Epithelial cell of proximal tubule (primary cell): ENCODE measurements at places on chromosomes 1 and 21. TPM values are rescaled to one million over a fixed set of nuclear protein-coding genes. Genes with fewer than 3 reads are reported as not detected.
A peak's percentile ranks its signal among the peaks of the same experiment; 100 is the strongest.

- DNase-seq, result no peak
These were observed at the start of gene FTCD for GRCh38 chr21:46155514-46156377. Gene FTCD (minus strand): TSS chr21:46155579. CDS start chr21:46155523, 56 bp downstream.

GRCh38 chr1:162276493-162276892 lies 100.2 kb downstream of the SPATA46 start:
- DNase-seq, result no peak

The LYPD8 gene
- total RNA-seq, result not detected in 2 replicates

DNA sequence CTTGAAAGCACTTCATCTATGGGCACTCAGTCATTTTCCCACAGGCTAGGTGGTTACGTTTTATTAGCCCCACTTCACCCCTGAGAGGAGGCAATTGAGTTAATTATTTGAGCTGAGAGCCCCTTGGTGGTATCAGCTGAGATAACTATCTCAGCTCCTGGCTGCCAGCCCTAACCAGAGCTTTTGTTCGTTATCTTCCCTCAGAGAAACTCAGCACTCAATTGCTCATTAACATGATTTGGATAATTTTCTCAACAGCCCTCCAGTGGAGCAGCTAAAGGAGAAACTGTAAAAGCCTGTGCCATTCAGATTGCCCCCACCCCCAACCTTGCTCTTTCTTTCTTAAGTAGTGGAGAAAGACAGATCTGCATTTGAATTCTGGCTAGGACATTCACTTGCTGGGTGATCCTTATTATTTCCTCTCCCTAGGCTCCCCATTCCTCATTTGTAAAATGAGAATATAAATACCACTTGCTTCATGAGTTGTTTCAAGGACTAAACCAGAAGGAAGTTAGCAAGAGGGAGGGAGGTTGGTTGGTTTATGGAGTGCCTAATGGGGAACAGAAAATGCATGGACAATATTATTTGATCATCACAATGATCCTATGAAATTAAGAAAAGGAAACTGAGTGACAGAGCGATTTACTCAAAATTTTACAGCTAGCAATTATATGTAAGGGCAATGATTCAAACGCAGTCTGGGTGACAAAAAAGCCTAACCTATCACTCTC lies 218.7 kb upstream of the FGGY start:
- no peak for DNase-seq

The GPR25 gene
- 0.65 TPM in 1 of 2 replicates, not detected in the other for total RNA-seq

DNA sequence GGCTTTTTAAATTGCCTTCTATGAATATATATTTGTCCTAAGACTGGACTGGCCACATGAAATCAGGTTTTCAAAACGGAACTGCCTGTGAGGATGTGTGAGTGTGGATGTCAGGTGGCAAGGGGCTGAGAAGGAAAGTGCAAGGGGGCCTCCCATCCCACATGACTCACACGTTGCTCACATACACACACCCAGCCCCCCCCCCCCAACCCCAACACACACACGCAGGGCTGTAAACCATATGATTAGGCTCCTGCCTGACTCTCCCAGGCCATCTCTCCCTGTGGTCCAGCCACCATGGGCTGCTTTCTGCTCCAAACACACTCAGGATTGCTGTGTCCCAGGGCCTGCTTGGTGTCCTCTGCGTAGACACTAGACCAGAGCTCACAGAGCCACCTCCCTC lies 22.4 kb downstream of the DEGS1 start:
- no peak for DNase-seq

DNA sequence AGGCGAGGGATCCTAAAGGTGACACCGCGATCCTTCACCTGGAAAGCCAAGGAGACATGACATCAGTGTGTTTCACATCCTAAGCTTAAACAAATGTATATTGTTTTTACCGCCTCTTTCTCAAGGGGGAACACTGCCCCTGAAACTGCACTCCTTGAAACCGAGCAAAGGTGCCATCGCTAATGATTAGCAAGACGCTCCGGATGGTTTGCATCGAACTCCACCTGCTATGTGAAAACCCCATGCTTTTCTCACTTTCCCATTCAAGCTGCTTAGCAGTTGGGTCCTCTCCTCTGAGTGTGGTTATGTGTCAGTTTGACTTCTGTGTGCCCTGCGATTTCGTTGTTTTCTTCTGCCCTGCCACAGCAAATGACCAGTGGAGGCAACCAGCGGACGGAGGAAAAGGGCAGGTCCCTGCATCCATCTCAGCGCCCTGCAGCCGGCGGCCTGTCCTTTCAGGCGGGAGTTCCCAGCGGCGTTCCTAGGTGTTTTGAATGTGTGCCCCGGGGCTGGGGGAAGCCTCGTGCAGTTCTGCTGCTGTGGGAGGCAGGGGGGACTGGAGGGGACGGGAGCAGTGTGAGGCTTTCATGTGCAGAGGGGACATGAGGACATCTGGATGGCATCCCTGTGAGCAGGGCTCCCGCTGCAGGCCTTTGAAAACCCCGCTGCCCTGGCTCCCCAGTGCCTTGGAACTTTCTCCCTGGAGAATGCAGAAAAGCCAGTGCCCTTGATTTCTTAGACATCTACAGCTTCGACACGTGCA lies 16.1 kb downstream of the ZBTB18 start:
- no peak for DNase-seq

DNA sequence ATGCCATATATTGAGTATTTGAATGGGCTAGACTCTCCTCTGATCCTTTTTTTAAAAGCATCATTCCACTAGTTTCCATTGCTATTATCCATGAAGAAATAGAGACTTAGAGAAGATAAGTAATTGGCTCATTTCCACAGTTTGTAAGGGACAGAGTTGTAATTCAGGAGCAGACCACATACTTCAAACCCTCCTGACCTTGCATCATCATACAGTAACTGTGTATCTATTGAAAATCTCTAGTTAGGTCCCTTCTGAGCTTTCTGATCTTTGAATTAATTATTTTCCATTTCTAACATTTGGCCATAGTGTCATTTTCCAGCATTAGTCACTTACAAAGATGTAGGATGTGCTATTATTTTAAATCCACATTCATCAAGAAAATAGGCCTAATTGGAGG lies 386.5 kb upstream of the ST6GALNAC5 start:
- no peak for DNase-seq

The SLC41A1 gene
- 10.9 and 14.0 TPM in 2 replicates for total RNA-seq

GRCh38 chr1:241213139-241213538 lies 143.9 kb downstream of the RGS7 start:
- DNase-seq, result no peak

DNA sequence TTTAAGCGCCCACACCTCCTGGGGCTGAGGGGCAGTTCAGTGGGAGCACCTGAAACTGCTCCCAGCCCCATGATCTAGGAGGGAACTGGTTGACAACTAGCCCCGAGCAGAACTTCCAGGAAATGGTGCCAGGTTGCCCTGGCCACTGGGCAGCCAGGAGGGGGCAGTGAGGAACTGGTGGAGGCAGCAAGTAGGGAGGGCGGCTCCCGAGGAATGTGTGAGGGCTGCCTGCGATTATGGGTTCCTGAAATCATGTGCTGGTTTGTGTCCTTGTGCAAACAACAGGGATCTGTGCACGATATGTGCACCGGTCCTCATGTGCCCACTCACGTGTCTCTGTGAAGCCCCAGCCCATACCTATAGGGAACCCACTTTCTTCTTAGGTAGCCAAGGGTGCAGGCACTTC lies 9.9 kb downstream of the GPR3 start:
- DNase-seq, result no peak

DNA sequence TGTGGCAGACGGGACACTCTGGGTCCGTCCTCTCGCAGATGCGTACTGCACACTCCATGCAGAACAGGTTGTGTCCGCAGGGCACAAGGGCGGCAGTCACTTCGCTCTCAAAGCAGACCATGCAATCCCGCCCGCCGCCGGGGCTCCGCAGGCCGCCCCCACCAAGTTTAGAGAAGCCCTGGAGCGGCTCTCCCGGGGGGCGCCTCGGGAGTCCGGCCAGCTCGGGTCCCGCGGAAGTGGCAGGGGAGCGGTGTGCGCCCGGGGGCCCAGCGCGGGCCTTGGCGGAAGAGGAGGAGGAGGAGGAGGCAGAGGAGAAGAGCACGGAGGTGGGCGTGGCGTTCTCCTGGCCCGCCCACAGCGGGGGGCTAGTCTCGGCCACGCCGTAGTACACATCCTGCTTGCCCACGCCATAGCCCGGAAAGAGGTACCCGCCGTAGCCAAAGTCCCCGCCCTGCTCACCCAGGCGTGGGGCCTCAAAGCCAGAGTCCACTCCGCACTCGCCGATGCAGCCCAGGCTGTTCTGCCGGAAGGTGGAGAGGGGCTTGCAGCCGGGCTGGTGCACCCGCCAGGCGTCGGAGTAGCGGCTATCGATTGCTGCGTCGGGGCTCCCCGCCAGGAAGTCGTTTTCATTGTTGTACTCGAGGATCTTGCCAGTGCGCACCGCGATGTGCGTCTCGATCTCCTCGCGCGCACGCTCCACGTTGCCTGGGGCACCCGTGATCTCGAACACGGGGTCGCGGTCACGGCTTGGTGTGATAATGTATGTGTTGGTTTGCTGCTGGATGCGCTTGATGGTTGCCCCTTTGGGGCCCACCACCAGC lies 5.4 kb downstream of the MEX3A start:
- no peak for DNase-seq

The FCRL4 gene
- total RNA-seq, result not detected in 2 replicates

DNA sequence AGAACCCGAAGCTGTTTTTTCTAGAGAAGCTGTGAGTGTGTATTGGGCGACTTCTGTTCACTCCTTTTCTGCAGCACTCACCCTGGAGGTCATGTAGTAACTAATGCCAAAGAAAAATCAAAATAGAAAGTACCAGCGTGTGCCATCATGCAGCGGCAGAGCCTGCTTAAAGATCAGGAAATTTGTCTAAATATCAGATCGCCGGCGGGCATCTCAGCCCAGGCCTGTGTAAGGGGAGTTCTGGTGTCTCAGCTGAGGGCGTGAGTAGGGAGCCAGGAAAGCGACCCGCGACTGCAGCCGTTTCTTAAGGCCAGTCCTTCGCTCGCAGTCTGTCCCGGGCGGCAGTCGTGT lies 768 bp downstream of the EDARADD start:
- no peak for DNase-seq

DNA sequence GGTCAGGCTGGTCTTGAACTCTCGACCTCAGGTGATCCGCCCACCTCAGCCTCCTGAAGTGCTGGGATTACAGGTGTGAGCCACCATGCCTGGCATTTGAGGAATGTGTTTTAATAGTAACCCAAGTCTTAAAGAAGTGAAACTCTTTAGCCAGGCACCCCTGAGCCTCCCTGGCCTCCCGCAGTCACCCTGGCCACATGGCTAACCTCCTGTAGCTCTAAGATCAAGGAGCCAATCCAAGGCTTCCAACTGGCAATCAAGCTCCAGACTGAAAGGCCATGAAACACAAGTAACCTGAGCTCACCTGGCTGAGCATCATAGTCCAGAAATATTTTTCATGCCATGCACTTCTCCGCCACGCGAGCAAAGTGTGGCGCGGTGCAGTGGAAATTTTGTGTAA lies 84.3 kb downstream of the LTN1 start:
- DNase-seq, result no peak

- peak; percentile 29 for DNase-seq
These were observed 72.6 kb upstream of the IPO9 start for GRCh38 chr1:201756406-201756805.

- no peak for DNase-seq
These were observed 96.8 kb upstream of the BMP8A start for GRCh38 chr1:39394598-39394997.

The CFAP107 gene
- not detected in 2 replicates for total RNA-seq

DNA sequence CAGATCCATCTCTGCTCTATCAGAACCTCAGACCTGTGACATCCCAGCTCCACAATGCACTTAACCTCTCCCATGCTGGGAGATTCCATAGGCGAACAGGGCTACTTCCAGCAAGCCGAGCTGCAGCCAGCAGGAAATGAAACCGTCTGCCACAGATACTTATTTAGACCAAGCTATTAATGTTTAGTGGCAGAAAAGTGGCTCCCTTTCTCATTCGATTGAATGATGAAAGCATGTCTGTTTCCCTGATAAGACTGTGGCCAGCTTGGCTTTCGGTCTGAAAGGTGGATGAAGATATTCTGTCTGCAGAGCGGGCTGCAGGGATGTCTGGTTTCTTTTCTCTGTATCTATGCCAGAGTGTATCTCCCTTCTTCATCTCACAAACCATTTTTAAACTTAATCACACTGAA lies 146.4 kb downstream of the GREM2 start:
- DNase-seq, result no peak

GRCh38 chr21:34126269-34126668 lies 52.9 kb downstream of the MRPS6 start:
- DNase-seq, result no peak

DNA sequence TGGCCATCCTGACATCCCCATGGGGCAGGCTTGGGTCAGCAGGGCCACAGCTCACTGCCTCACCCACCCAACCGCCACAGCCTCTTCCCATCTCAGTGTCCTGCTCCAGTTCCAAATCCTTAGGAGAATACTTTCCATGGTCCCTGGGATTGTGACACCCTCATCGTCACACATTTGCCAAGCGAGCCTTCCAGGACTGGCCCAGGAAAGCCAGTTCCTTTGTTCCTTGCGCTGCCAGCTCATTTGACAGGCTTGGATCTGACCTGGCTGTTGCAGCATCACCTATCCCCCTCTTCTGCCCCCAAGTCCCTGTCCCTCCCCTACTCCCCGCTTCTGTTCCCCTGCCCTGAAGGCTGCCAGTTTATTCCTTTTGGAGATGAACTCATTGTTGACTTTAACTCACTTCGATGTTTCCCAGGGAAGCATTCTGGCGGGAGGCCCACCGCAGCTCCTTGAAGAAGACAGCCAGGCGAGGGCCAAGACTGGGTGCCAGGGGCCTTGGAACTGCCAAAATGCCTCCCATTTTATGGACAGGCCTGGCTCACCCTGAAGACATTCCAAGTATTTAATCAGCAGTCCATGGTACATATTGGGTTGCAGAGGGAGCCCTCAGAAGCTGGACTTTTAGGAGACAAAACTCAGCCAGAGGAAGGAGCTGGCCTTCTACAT lies 10.2 kb upstream of the GNL2 start:
- no peak for DNase-seq

- DNase-seq, result no peak
These were observed 78.8 kb downstream of the PIK3CD start for GRCh38 chr1:9730096-9730901.

The GSTM1 gene
- total RNA-seq, result not detected in 2 replicates

DNA sequence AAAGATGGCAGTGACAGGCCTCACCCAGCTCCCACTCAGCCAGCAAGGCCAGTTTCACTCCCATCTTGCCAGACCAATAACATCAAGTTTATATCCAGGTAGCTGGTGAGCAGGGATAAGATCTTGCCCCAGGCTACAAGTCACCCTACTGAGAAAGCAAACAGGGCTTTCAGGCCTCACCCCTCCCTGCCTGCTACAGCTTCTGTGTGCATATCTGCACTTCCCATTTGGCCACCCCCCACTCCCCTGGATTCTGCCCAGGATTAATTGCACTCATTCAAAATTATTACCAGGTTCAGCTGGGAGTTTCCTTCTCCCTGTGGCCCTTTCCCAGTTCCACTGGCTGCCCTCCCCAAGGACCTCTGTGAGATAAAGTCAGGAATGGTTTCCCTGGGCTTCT lies 352.1 kb downstream of the TBX15 start:
- no peak for DNase-seq

- DNase-seq, result no peak
These were observed 87.2 kb upstream of the CHODL start for GRCh38 chr21:18157406-18157805.

The CGN gene
- total RNA-seq, result 9.5 and 10.1 TPM in 2 replicates

GRCh38 chr1:27299385-27300271 lies 22.3 kb upstream of the TMEM222 start:
- DNase-seq, result no peak

- no peak for DNase-seq
These were observed 200.1 kb downstream of the ZC3H11B start for GRCh38 chr1:219412772-219413171.
